NCI-H1694 treated with DMSO at 0.1 percent for 48 hours (cell line): ENCODE measurements at places on chromosomes 4 and X.
A peak's percentile ranks its signal among the peaks of the same experiment; 100 is the strongest.

DNA sequence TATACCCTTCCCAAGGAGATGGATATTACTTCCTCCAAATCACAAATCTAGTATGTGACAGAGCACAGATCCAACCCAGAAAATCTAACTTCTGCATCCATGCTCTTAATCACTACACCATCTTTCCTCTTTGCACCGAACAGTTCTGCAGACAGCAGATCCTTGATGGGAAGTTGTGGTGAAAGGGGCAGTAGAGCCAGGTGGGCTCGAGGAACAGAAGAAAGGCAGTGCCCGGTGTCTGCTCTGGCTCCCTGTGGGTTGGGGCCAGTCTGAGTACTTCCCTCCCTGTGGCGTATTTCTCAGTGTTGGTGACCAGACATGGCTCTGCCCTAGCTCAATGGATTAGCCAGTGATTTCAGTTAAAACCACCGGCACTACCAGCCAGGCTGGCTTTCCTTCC, 15.3 kb downstream of the HOPX start:
- no peak for DNase-seq

- DNase-seq: no peak
Measured at GRCh38 chr4:142984871-142985585, 138.9 kb upstream of the INPP4B start.

GRCh38 chrX:155880586-155881157, 473 bp upstream of the VAMP7 start:
- DNase-seq: peak; percentile 35

- no peak for DNase-seq
Measured at GRCh38 chr4:69470561-69470960, 25.1 kb downstream of the UGT2B4 start.

DNA sequence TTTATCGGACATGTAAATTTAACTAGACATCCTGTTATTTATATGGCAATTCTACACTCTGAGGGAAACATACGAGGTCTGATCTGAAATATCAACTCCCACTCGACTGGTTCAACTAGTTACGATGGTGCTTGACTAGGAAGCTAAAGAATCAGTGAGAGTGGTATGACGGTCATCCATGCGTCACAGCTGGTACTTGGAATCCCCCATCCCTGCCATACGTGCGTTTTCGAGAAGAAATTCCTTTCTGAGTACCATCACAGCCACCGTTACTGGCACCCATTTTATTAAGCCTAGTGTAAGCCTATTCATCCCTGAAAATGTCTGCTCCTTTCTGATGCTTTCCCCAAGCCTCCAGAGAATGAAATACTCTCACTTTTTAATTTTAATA, 695 bp upstream of the PIGA start:
- no peak for DNase-seq

DNA sequence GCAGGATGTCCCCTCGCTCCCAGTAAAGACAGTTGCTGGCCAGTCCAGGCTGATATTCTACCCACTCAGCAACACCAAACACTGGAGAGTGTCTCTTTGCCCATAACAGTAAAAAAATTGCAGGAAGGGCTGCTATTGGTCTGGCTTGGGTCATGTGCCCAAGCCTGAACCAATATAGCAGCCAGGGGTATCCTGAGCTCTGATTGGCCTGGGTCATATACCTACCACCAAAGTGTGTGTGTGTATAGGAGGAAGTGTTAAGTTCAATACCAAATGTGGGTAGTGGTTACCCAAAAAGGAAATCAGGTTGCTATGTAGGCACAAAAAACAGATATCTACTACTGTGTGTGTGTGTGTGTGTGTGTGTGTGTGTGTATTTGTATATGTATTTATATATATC, 373.2 kb downstream of the BCOR start:
- no peak for DNase-seq

GRCh38 chr4:164926301-164926700, 49.3 kb downstream of the APELA start:
- DNase-seq: no peak

DNA sequence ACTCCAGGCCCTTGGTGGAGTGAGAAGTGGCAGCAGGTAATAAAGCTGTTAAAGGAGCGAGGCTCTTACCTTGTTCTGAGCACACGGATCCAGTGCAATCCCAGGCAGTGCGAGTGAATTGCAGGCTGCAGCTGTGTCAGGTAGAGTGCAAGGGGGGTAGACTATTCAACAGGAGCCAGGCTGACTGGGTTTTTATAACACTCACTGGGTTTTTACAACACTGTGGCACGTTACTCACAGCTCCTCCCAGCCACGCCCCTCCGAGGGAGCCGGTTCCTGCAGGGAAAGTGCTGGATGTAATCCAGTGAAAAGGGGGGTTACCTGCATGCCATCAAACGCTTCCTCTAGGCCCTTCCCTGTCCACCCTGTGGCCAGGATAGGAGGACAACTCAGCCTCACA, 358 bp downstream of the FGFBP1 start:
- DNase-seq: no peak

DNA sequence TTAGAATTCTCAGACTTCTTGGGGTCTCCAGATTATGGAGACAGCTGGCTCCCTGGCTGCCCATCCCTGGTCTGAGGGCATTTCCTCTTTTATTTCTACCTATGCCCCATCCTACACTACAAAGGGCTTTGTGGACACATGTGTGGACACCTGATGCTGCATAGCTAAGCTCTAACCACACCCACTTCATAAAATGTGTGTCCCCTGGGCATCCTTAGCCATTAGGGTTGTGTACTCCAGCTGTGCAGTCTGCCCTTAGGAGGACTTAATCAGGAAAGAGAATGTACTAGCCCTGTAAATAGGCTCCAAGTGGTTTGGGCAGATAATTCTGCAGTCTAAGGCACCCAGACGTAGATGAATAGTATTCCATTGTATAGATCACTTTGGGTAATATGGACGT, 47.0 kb downstream of the COQ2 start:
- no peak for DNase-seq

DNA sequence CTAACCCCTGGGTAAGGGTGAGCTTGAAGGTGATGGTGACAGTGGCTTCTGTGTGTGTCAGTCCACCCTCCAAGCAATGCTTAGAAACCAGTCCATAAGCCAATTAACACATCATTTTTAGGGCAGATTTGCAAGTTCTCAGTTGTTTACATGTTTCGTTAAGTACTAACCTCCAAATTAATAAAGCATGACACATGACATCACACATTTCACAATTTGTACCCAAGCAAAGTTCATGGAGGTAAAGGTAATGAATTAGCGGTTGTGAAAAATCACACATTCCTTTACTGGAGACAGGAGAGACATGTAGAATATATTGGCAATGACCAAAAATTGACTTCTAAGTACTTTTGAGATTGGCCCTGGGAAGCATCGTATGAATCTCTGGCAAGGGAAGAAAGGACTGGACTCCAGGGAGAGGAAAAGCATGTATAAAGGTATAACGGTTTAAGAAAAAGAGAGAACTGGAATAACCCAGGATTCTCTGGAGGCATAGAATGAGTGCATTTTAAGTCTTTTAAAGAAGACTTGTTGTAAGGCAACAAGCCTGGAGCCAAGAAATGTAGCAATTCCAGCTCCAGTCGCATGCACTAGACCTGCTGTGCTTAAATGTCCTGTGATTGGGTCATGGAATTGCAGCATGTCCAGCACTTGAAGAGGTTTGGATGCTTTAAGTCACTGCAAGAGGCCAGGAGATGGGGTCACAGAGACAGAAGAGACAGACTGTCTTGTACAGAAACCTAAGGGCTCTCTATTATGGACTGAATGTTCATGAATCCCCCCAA, 34.1 kb downstream of the TRIM2 start:
- no peak for DNase-seq

DNA sequence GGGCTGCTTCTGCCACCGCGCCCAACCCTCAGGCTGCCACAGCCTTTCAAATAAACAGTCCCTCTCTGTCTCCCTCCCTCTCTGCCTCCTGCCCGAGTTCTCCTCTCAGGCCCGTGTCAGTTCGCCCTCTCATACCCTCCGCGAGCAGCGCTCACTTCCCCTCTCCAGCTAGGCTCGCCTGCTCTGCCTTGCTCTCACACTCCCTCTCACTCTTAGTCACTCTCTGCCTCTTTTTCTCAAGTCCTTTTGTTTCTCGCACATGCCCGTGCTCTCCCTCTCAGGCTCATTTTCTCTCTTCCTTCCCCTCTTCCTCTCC, 3.2 kb downstream of the EFNB1 start:
- DNase-seq: no peak

DNA sequence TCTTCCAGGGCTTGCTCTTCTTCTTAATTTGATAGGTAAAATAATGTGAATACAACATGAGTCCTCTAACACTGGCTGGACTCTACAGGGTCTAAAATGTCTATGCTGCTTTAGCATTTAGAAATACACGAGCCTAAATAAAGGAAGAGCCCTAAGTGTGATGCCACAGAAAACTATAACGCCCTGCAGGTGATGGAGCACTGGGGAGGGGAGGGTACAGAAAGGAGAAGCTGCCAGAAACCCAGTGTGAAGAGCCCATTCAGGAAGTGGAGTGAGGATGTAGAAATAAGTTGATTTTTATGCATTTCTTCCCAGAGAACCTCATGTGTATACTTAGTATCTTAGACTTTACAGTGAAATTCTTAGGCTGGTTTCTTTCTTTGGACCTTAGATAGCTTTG, 83.4 kb downstream of the TNIP2 start:
- no peak for DNase-seq

- DNase-seq: no peak
Measured at GRCh38 chr4:109424093-109424841, 9.3 kb upstream of the SEC24B start.

DNA sequence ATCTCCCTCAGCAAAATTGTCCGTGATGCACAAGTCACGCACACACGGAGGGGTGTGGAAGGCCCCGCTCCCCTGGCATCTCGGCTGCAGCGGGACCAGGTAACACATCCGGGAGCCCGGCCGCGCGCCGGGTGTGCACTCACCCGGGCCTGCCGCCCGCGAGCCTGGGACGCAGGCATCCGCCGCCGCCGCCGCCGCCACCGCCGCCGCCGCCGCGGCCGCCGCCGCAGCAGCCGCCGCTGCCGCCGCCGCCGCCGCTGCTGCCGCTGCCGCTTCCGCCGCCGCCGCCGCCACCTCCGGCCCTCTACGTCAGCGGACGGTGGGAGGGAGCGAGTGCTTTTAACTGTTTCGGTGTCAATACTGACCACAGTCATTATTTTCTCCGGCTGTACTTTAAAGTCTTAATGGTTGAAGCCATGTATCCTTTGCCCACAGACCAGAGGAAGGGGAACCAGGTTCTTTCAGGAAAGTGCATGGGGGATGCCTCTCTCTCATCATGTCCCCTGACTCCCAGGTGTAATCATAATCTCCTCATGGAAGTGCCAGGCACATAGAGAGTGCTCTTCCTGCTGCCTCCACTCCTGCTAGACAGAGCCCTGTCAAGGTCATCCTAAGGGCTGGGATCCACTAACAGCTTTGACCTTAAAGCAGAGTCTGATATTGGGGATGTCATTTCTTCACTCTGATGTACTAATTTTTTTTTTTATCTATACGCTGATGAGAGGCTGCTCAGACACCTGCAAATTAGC, 38.0 kb downstream of the MAGEE2 start:
- DNase-seq: no peak

GRCh38 chrX:100635989-100636320, 651 bp downstream of the TSPAN6 start:
- DNase-seq: no peak

GRCh38 chr4:162241857-162242256, 78.1 kb upstream of the FSTL5 start:
- no peak for DNase-seq

GRCh38 chr4:26032142-26032541, 118.1 kb downstream of the SMIM20 start:
- no peak for DNase-seq

- no peak for DNase-seq
Measured at GRCh38 chrX:103734125-103734760, 23.5 kb downstream of the TMEM31 start.
